ENCODE measurements at places on chromosomes 12 and 14.

DNA sequence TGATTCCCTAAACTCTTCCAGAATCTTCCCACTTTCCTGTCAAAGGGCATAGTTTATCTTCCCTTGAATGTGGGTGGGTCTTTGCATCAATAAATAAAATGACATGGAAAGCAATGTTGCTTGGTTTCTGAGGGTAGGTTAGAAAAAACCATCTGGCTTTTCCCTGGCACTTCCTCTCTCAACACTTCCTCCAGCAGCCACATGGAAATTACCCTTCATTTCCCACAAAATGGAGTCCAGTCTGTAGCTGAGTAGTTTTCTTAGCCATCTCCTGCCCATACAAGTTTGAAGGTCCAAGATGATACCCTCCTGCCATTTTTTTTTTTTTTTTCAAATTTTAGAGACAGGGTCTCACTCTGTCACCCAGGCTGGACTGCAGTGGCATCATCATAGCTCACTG lies 11.1 kb upstream of the NDUFA12 start:
- no peak for DNase-seq

GRCh38 chr14:75200451-75200850 lies 24.0 kb upstream of the TMED10 start:
- DNase-seq: no peak

DNA sequence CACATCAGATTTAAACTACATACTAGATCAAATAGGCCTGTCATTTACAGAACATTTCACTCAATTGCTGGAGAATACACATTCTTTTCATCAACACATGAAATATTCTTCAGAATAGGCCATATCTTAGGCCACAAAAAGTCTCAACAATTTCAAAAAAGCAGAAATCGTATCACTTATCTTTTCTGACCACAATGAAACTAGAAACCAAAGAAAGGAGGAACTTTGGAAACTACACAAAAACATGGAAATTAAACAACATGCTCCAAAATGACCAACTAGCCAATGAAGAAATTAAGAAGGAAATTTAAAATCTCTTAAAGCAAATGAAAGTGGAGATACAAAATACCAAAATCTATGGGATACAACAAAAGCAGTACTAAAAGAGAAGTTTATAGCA lies 35.1 kb downstream of the PARP11 start:
- no peak for DNase-seq

- no peak for DNase-seq
These were observed 21.7 kb downstream of the BICDL1 start for GRCh38 chr12:120010661-120011230.

- no peak for DNase-seq
These were observed 502.5 kb downstream of the VRK1 start for GRCh38 chr14:97299661-97300060.

DNA sequence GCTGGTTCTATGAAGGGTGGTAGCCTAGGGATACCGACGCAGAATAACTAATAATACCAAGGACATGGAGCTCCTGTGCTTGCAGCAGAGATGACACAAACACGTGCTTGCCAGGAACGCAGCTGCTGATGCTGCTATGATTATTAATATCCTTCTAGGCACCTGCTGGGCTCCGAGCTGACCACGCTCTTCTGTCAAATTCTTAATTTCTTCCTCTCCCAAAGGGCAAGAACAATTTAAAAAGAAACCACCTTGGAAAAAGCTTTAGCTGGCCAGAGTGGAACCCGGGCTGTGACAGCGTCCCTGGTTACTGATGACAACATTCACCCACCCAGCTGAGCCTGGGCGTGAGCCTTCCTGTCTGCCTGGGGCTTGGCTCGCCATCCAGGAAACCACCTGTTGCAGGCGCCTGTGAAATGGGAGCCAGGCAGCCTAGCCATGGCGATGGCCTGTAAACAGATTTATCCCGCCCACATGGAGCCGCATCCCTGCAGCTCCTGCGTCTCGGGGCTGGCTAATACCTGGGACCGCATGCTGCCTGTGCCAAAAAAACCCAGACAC lies 28.8 kb downstream of the CLMN start:
- DNase-seq: peak; percentile 77

Data from NCI-H2081 treated with DMSO at 0.1 percent for 48 hours (cell line).